ENCODE measurements at places on chromosomes 1 and 21. TPM values are rescaled to one million over a fixed set of nuclear protein-coding genes. Genes with fewer than 3 reads are reported as not detected.

The PER3 gene
- 10.1 TPM for polyA plus RNA-seq

The FLAD1 gene
- 27.1 TPM for polyA plus RNA-seq

- DNase-seq = no peak
Observed at GRCh38 chr1:223621312-223621734, 44.2 kb downstream of the CAPN8 start.

DNA sequence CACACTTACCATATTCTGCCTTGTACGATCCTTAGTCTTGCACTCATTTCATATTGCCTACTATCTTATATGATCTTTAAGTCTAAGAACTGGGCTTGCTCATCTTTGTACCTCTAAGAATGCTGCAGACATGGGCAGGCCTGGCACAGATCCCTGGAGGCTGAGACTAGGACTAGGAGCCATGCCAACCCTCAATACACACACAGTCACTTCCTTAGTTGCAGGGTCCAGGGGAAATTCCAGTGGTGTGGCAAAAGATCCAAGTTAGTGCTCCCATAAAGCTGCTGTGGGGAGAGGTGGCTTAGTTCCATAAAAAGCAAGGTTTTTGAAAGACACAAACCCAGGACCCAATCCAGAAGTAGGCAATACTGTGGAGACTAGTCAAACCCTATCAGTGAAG, 59.9 kb downstream of the CYYR1 start:
- DNase-seq = no peak

- no peak for DNase-seq
Observed at GRCh38 chr1:193181536-193181935, 4.9 kb downstream of the B3GALT2 start.

- DNase-seq = peak; percentile 73
Observed at GRCh38 chr1:36187800-36188593, 32.0 kb downstream of the MAP7D1 start.
